ENCODE measurements at places on chromosomes 4 and X.

DNA sequence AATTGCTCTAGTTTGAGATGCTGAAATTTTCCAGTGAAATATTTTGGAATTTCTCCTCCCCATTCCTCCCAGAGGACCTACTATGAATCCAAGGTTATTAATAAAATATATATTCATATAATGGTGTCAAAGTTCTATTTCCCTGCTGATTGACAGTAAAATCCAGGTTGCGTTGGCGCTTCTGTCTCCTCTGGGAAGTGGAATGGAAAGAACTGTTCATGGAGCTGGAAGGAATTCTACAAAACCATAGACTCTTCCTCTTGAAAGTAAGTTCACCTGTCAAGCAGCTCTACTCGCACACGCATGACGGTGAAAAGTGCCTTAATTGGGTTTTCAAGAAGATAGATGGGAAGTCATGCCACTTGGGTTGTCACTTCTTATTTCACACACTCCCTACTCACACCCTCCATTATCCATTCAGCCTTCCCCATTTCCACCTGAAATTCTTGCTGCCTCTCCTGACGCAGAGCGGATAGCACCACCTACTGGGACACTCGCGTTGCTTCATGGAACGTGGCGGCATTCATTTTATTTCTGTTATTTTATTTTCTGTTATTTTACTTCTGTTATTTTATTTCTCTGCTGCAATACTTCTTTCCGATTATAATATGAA is 351.6 kb downstream of the NLGN4X start:
- no peak for DNase-seq
- H3K4me1 ChIP-seq, result no peaks in the 10 kb centered on the region
- no peak overlapping the region for H3K27ac ChIP-seq
- H3K27me3 ChIP-seq, result no peaks in the 10 kb centered on the region
- no peak overlapping the region for H3K4me3 ChIP-seq

DNA sequence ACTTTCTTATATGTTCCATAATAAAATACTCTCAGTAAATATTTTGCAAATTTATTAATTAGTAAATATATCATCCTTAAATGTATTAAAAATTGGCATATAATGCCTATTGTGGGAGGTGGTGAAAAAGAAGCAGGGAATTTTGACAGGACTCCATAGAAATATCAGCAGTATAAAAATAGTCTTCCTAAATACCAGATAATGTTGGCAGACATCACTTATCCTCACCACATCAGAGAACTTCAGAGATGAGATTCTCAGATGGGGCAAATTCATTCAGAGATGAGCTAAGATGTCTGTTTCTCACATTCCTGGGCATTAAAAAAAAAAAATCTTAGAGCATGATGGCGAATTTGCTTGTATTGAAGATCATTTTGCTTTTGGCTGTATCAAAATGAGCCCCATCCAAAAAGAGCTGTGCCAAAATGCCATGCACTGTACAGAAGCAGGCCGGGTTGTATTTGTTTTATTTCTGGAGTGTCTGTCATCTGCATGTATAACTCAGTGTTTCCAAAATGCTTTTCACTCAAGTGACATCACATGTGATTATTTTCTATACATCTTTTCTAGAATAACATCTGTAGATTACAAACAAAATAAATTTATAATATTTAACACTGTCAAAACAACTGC is 41.7 kb downstream of the ATP8A1 start:
- no peak overlapping the region for H3K4me3 ChIP-seq
- H3K27ac ChIP-seq, result no peak overlapping the region
- no peaks in the 10 kb centered on the region for H3K4me1 ChIP-seq
- H3K36me3 ChIP-seq, result no peaks in the 10 kb centered on the region

GRCh38 chrX:148363471-148364235 is 136.8 kb upstream of the AFF2 start:
- DNase-seq, result no peak
- no peaks in the 10 kb centered on the region for H3K27me3 ChIP-seq
- H3K4me1 ChIP-seq, result no peaks in the 10 kb centered on the region
- no peak overlapping the region for H3K27ac ChIP-seq
- H3K36me3 ChIP-seq, result no peaks in the 10 kb centered on the region

DNA sequence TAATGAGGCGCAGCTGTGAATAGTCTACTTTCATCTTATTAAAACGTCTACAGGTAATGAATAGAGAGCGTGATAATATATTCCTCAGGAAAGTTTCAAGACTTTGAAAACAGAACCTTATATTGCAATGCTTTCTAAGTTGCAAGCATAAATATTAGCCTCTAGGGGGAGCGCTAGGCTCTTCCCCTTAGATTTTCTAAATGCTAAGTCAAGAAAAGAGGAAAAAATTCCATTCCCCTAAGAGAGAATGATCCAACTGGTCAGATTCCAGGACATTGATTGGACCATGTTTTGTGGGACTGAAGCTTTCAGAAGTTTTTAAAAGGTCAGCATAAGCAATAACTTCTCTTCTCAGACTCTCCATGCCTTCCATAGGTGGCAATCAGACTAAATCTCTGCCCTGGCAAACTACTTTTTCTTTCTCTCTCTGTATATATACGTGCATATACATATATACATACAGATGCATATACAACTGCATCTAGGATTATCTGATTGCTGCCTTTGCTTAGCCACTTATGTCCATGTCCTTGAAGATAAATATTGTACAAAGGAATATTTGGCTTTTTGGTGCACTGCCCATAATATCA is 492.9 kb downstream of the INPP4B start:
- H3K27ac ChIP-seq, result no peak overlapping the region
- peaks cover 50% of the 10 kb centered on the region for H3K4me1 ChIP-seq
- no peaks in the 10 kb centered on the region for H3K27me3 ChIP-seq
- DNase-seq, result no peak

Data from esophagus muscularis mucosa (tissue), 4 donors.